ENCODE measurements at places on chromosomes 7 and 10.

DNA sequence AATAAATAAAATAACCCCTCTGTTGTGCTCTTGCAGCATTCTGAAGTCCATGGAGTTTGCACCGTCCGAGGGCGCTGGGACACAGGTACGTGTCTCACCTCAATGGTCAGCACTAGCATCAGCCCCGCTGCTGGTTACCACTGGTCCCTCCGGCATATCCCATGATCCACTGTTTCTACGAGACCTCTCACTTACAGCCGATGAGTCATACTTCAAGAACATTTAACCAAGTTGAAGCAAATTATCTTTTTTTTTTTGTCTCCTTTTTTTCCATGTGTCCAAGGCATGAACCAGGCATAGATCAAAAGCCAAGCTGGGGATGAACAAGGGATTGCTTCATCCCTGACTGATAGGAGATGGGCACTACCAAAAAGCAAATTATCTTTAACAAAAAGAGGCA, 92.9 kb upstream of the SH2B2 start:
- DNase-seq, result no peak

GRCh38 chr7:113945018-113945938, 26.5 kb upstream of the PPP1R3A start:
- DNase-seq, result no peak

- DNase-seq, result no peak
Measured at GRCh38 chr7:28675429-28675828, 263.1 kb downstream of the CREB5 start.

- DNase-seq, result no peak
Measured at GRCh38 chr7:35676211-35676610, 18.7 kb downstream of the HERPUD2 start.

DNA sequence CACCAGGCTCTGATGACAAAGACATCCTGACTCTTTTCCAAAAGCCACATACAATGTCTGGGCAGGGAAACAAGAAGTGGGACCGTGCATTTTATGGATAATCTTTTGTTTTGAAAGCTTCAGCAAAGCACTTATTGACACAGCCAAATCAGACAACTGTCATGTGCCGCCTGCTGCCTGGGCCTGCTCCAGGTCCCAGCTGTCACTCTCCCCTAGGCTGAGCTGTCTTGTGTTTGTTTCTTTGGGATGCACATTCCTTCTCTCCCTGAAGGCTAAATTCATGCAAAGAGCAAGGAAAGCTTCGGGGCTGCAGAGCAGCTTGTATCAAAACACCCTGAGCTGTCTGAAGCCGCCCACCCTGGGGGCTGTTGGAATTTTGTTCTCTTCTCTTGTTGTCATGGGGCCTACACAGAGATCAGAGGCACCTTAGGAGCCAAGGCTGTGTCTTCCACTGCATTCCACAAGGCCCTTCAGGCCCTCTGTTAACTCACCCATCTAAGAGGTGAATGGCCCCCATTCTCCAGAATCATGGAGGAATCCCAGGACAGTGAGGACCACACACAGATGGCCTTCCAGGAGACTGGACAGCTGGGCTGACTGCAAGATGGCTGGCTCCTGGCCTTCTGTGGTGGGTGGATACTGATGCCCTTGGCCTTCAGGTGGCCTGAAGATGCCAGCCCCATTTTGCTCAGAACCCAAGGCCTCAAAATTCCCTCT, 17.8 kb upstream of the SLC18A2 start:
- DNase-seq, result no peak

DNA sequence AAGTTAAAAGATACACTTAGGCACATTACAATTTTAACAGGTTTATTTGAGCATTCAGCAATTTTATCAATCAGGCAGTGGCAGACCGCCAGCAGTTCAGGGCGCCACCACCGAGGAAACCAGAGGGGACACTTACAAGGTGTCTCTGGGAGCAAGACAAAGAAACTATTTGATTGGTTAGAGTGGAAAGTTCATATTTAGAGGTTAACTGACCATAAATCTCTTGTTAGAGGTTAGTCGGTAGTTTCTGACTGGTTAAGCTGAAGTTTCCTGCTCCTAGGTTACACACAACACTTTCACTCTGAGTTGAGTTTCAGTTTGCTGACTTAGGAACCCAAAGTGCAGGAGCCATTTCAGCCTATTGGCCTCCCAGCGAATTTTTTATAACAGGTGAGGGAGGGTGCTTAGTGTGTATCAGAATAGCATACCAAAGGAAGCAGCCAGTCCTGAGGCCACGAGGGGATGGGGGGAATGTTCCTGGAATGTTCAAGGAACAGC, 10.8 kb upstream of the PVRIG start:
- DNase-seq, result no peak

- DNase-seq, result no peak
Measured at GRCh38 chr7:102208826-102209225, 77.8 kb upstream of the SH2B2 start.

DNA sequence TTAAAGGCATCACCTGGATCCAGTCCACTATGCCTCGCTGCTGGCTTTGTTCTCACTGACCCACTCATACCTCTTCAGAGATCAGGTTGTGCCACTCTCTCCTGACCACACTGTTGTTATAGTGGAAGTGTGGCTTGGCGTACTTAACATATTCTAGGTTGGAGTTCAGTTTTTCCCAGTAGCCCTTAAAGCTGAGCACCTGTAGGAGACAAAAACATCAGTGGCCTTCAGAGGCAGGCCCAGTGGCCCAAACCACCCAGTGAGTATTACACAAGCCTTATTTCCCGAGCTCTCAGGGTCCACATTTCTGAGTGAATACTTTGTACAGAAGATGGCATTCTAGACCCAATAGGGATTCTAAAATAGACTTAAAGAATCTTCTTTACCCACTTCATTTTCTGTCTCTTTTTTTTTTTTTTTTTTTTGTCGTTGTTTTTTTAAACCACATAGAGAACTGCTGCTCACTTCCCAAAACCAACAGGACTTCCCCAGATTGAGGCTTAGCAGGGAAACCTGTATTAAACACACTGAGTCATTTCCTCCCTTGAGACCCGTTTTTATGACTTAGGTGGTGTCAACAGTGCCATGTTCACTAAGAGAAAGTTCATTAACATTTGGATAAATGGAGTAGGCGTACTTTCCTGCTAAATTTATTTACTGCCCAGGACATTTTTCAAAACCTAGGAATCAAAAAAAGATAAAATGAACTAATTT, 85.8 kb downstream of the GSAP start:
- DNase-seq, result peak; percentile 92

DNA sequence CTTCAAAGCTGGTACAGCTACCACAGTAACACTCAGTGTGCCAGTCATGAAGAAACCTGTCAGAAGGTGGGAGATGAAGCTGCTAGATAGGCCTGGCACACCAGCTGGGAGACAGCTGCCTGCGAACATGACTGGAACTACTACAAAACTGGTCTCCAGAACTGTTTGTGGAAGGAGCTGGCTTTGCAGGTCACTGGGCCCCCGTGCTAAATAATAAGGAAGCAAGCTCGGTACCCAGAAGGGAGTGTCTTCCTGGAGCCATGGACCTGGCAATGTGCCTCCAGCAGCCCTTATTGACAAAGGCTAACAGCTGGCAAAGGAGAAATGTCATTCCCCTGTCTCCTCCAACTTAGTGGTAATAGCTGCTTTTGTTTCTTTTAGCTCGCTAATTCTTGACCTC, 1217.6 kb upstream of the LRRN3 start:
- DNase-seq, result no peak

GRCh38 chr10:4806534-4806933, 19.5 kb upstream of the AKR1E2 start:
- DNase-seq, result no peak

- peak; percentile 96 for DNase-seq
Measured at GRCh38 chr7:50723173-50723572, 59.5 kb downstream of the GRB10 start.

DNA sequence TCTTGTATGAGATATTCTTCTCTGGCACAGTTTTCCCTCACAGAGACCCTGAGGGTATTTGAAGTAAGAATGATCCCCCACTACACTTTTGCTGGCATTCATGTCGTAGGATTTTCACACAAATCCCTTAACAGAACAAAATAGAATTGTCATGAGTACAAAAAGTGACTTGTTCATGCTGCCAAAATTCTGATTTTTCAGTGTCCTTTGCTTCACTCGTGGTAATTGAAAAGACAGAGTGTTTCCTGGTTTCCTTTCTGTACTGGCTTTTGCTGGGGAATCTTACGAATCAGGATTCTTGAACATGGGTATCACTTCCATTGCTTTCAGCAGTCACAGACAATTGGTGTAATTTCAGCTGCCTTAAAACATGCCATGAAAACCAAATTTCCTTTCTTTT, 756.3 kb downstream of the REEP3 start:
- DNase-seq, result no peak

- DNase-seq, result no peak
Measured at GRCh38 chr10:78388331-78389050, 354.8 kb downstream of the RPS24 start.

DNA sequence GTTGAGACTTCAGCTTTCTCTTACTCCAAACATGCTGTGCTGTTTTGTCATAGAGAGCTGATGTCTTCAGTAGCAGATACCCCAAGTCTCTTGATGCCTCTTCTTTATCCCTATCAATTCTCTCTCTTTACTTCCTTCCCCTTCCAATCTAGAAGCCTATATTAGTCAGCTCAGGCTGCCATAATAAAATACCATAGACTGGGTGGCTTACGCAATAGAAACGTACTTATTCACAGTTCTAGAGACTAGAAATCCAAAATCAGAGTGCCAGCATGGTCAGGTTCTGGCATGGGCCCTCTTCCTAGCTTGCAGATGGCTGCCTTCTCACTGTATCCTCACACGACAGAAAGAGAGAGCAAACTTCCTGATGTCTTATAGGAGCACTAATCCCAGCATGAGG, 9.0 kb upstream of the GARS1 start:
- no peak for DNase-seq

DNA sequence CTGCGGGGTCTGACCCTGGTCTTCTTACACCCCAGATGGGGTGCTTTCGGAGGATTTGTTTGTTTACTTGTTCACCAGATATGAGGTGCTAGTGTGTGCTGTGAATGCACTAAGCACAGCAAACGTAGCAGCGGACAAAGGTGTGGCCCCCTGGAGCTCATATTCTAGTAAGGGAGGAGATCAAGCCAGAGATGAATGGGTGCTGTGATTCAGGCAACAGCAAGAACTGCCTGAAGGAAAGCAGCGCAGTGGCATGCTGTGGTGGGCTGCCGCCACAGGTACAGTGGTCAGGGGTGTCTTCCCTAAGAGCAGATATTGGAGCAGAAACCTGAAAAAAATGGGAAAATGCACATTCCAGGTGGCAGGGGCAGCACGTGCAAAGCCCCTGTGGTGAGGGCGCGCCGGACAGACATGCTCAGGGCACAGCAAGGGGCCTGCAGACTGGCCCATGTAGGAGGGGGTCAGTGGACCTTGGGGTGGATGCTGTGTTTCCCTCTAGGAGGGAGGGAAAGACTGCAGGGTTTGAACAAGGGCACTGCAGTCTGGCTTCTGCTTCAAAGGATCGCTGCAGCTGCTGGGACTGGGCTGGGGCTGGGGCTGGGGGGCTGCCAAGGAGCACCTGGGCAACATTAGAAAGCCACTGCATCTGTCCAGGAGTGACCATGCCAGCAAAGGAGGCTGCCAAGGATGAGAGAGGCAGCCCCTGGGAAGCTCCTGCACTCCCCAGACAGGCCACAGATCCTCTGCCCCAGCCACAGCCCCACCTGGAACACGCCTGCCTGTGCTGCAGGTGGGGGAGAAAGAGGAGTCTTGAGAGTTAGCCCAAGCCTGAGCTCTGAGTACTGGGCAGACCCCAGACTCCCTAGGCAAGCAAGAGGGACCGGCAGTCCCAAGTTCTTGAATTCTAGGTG, 927 bp upstream of the DEPP1 start:
- no peak for DNase-seq

- DNase-seq, result no peak
Measured at GRCh38 chr10:131179361-131179760, 132.2 kb downstream of the TCERG1L start.

- no peak for DNase-seq
Measured at GRCh38 chr10:943334-944033, 12.0 kb upstream of the LARP4B start.

DNA sequence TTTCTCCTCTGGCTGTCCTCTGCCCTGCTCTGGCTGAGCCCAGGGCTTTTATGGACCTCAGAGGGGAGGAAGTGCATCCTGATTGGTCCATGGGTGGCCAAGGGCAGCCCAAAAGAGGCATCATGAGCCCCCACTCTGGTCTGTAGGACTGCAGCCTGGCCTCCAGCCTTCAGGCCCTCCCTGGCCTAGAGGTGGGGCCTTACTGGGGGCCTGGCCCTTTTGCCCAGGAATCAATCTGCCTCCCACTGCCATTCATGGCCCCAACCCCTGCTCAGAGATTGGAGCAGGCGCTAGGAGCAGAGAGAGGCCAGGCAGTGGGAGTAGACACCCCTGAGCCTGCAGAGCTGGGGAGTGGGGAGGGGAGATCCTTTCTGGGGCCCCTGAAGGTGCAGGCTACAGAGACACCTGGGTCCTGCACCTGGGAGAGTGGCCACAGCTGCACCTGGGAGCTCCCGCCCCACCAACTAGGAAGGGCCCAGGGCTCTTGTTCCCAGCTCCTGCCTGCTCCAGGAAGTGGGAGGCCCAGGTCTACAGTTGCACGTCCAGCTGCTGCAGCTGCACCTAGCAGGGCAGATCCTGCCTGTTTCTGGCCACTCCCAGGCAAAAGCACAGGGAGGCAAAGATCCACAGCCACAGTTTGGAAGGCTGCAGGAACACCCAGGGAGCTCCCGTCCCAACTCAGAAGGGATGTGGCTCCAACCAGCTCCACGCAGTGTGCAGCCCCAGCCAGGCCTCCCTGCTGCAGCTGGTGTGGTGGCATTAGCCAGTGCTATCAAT, 6.4 kb upstream of the DYNC2I1 start:
- DNase-seq, result no peak

GRCh38 chr7:149449897-149450296, 11.0 kb downstream of the ZNF777 start:
- no peak for DNase-seq

DNA sequence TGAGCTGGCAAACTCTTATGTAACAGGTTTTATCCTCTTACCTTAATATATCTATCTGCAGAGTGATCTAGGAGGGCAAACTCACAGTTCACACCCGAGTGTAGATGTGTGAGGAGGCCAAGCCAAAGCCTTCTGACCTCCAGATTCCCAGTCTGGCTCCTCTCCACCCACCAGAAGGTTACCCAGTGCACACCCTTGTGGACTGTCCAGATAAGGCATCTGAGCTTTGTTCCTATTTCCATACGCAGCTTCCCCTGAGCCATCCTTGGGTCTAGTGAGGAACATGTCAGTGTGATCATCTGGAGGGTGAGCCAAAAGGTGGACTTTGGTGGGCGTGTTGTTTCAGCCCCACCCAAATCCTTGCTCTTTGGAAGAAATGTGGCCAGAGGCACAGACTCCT, 203.0 kb upstream of the MEOX2 start:
- DNase-seq, result no peak
